NCI-H446 (cell line): ENCODE measurements at places on chromosomes 1 and 21.

DNA sequence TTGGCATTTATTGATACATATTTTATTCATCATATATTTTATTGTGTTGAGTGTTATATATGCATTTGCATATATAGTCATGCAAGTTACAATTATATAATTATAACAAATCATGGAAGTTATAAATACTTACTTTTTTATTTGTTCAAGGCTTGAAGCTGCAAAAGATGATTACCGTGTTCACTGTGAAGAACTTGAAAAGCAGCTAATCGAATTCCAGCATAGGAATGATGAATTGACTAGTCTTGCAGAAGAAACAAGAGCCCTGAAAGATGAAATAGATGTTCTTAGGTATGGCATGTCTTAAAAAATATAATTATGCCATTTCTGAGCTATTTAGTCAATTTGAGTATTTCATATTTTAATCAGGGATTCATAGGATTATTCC, 32.1 kb downstream of the HOOK1 start:
- no peak for DNase-seq

GRCh38 chr21:32708069-32708468, 19.7 kb downstream of the SYNJ1 start:
- no peak for DNase-seq

GRCh38 chr1:97245682-97246081, 524.1 kb downstream of the PTBP2 start:
- no peak for DNase-seq

DNA sequence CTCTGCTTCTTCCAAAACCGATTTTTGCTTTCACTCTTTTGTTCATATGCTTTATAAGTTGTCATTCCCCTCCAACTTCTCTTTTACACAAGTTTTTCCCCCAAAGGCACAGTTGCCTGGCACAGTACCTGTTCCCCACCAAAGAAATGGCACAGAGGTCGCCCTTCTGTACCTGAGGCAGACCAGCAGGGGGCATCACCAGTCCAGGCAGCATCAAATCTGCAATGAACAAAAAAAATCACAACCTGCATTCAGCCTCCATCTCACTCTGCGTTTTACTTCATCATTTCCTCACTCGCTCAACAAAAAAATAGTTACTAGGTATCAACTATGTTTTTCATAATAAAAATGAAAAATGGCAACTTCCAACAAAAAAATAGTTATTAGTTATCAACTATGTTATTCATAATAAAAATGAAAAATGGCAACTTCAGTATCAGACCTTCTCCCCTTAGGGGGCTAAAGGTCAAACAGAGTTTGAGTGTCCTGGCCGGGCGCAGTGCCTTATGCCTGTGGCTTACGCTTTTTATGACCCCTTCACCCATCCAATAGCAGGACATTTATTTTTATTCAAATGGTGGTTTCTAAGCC, 4.1 kb downstream of the EIF2D start:
- DNase-seq = peak; percentile 24

DNA sequence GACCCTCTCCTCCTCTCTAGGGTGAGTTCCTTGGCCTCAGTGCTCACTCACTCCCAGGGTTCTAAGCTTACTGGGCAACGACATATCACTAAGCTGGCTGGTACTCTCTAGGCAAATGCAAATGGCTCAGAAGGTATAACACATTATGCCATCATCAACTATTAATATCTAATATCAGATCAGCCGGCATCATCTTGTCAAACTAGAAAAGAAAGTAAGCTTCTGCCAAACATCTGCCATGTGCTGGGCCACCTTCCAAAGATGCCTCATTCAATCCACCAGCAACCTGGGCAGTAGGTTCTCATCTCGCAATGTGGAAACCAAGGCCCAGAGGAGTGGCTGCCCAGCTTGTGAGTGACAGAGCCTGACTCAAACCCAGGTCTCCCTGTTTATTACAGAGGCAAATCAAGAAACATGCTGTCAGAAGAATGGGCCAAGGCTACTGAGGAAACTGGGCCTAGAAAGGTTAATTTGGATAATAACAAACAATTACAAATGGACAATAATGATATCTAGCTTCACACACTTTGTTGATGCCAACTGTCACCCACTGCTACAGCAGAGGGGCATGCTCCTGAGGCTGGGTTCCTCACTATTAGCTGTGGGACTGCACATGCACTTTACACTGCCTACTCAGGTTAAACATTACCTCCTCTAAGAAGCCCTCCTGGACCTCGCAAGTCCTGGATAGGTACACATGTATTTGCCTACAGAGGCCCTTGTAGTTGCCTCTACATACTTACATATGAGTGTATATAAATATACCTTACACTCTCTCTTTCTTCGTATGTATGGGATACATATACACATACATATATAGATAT, 183.3 kb upstream of the JUN start:
- peak; percentile 52 for DNase-seq

DNA sequence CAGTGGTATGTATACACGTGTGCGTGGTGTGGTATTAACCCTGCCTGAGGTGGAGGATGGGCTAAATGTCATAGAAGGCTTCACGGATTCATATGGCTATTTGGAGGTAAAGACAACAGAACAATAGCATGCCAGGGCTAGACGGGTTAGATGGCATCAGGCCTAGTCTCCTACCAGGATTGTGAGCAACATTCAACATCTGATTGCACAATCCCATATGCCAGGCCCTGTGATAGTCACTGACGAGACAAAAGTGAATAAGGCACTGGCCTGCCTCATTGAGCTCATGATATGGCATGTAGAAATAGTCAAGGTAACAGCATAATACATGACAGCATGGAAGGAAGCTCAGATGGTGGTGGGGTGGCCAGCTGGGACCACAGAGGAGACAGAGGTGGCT, 167.1 kb upstream of the BEND5 start:
- DNase-seq = peak; percentile 22
